Heart right ventricle (tissue), 16 donors: ENCODE measurements at places on chromosomes 3 and 15. TPM values are rescaled to one million over a fixed set of nuclear protein-coding genes. Genes with fewer than 3 reads are reported as not detected.
A peak's percentile ranks its signal among the peaks of the same experiment; 100 is the strongest.

GRCh38 chr3:4493941-4494894 lies 1.1 kb downstream of the ITPR1 start:
- DNase-seq: peak; percentile 16

GRCh38 chr3:23165571-23165970 lies 37.6 kb upstream of the UBE2E2 start:
- no peak for DNase-seq

DNA sequence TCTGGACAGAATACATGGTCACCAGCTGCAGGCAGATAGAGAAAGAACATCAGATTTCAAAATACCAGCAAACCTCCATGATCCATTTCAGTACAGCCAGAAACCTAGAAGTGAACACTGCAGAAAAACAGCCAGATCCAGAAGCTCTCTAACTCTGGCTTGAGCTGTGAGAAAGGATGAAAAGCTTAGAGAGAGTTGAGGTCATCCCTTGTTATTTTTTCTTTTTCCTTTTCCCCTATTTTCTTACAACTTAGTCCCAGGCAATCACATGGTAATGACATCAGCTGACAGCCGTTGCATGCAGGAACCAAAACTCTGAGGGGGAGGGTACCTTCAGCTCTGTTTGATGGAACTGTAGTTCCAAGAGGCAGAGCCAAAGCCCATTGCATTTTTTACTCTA lies 113.2 kb downstream of the TCF12 start:
- peak; percentile 59 for DNase-seq

GRCh38 chr3:49512781-49513355 lies 41.4 kb upstream of the BSN start:
- no peak for DNase-seq

DNA sequence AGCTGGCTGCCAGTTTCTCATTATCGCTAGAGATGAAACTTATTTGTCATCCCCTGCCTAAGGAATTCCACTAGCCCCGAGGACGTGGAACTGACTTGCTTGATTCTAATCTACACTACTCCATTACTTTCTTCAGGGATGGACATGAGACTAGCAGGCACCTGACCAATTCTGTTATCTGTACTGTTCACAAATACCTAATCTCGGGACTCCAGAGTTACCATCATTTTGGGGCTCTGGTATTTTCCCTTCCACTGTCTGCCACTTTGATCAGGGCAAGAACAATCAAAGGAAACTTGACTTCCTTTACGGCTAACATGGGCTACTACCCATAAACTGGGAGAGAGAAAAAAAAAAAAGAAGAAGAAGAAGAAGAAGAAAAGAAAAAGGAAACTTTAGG lies 27.8 kb downstream of the BMF start:
- DNase-seq: no peak

- DNase-seq: no peak
Measured at GRCh38 chr15:32676169-32676568, 34.7 kb downstream of the SCG5 start.

DNA sequence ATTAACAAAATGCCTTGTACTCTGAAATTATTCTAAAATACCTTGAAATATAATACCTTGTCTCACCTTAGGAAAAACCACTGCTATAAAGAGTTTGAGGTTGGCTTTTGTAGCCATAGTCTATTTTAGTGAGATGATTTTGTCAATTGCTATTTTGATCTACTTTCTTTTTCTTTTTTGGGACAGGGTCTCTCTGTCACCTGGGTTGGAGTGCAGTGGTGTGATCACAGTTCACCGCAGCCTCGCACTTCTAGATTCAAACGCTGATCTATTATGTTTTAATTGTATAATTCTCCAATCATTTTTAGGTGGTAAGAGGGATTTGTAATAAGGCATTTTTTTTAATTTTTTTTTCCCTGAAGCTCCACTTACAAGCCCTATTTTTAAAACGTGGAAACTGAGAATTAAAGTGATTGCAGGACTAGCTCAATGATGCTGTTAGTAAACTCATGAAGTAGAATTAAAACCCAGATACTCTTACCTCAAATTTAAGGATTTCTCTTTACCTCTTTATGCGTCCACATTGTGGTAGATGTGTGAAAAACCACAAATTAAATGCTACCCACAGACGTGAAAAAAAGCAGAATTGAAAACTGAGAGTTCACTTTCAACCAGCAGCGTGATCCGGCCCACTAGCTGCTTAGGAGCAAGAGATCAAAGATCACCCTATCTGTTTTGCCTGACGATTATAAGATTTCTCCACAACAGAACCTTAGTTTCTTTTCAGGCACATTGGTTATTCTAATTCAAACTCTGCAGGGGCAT lies 384.2 kb downstream of the CGGBP1 start:
- DNase-seq: no peak

DNA sequence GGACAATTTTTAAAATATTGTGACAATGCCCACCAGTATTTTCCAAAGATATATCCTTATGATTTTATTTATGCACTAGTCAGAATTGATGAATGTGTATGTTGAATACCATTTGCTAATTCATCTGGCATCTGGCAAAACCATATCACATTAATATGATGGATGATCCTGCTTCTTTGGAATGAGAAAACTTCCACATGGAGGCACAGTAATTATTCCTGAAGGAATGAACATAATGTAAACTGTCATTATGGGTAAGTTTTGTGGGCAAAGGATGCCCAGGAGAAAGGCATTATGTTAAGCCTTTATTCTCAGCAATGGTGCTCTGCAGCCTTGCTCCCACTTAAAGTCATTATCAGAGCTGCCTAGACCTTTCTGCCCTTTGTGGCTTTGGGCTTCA lies 113.0 kb upstream of the MME start:
- DNase-seq: no peak

- no peak for DNase-seq
Measured at GRCh38 chr15:101534376-101534970, 45.0 kb upstream of the PCSK6 start.

CRYGS gene
- 0.45 TPM for total RNA-seq

RAMAC gene
- total RNA-seq: 13.9 TPM

CD80 gene
- 0.12 TPM for total RNA-seq

SNX22 gene
- total RNA-seq: 1.5 TPM

CCDC39 gene
- total RNA-seq: not detected

CPN2 gene
- total RNA-seq: 1.5 TPM

AGTR1 gene
- 0.59 TPM for total RNA-seq

OR5K2 gene
- not detected for total RNA-seq

ZBTB47 gene
- 118 TPM for total RNA-seq

DCBLD2 gene
- total RNA-seq: 45.7 TPM

AHSG gene
- total RNA-seq: not detected
